ENCODE measurements at places on chromosomes 11 and 22.

GRCh38 chr11:118434553-118435289 is 1.6 kb upstream of the KMT2A start:
- peak; percentile 67 for DNase-seq

GRCh38 chr22:37566329-37566837 is 6.1 kb downstream of the CDC42EP1 start:
- peak; percentile 59 for DNase-seq

DNA sequence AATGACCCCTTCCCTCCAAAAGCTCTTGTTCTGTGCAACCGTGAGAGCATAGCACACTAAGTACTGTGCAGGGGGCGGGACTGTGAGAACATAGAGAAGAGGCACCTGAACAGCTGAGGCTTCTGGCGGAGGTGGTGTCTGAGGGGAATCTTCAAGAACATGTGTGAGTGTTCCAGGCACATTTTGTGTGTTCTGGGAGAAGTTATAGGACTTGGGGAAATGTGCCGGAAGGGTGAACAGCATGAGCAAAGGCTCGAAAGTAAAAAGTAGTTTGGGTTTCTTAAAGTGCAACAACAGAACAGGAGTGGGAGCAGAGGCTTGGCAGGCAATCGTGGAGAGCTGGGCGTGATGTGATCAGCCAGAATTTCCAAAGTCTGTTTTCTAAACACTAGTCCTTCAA is 12.4 kb upstream of the SYN3 start:
- DNase-seq: no peak

DNA sequence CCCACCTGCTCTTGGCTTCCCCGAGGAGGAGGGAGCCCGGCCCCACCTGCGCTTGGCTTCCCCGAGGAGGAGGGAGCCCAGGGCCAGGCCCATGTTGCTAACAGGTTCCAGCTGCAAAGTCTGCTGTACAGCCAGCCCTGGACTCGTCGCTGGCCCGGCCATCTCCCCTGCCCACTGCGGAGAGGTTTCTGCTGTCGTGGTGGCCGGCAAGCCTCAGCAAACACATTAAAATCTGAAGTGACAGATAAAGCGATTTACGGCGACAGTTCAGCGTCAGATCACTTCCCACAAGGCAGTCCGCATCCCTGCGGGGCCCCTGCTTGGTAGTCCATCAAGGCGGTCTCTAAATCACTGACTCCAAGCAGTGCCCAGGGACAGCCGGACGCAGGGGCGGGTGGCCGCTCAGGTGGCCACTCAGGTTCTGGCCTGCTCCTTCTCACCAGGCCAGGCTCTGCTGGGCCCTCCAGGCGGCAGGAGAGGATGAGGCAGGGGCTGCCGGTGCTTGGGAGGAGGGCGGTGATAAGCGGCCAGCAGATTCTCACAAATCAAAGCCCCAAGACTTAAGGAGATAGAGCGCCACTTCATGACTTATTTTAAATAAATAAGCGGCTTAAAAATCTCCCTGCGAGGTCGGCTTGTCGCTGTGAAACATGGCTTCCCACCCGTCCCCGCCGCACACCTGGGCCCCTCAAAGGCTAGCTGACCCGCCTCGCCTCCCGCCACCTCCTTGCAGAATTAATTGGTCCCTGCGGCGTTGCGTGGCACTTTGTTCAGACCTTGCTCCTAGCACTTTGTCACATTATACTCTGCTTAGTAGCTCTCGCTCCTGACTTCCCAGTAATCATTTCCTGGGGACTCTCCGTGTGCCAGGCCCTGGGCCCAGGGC is 21.1 kb downstream of the MACROD1 start:
- DNase-seq: no peak

GRCh38 chr22:32043391-32043790 is 330 bp downstream of the SLC5A1 start:
- no peak for DNase-seq

DNA sequence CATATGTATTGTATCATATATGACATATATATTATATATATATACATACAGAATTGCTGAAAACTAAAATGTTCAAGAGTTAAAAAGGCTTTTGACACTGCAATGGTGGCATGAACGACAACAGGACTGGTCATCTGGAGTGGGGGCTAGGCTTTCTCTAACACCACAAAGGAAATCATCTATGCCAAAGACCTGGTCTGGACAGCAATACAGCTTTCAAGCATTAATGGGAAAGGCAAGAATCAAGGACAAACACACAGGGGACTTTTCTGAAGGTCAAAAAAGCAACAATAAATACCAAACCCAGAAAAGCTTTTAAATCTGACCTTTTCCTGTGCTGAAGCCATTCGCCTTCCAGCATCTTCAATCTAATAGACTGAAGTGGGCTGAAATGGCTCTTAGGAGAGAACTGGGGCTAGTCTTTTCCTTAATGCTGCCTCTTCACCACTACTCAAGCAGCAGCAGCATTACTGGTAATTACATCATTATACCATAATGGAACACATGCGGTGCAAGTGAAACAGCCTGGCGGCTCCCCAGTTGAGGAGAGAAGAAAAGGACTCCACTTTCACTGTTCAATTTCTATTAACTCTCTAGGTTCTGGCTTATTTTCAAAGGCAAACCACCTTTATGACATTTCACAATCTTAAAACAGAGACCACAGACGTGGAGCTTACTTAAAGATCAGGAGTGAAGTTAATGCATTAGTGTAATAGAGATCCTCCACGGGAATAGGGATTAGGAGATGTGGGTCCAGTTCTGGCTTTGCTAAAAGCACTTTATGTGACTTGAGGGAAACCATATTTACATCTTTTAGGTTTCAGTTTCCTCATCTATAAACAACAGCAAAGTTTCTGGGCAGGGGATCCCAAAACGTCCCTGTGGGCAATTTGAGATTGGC is 63.0 kb downstream of the GAB2 start:
- no peak for DNase-seq

DNA sequence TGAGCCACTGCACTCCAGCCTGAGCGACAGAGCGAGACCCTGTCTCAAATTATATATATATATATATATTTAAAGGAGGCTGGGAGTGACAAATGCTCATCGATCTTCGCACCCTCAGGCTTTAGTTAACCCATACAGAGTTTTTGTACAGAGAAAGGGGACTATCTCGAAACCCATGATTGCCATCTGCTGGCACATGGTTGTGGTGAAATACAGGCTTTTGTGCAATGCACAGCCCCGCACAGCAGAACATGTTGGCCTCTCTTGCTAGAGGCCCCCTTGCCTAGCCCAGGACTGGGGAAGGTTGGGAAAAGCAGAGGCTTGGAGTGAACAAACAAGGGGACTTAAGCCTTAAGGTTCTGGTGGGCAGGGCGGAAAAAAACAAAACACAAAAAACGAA is 3.6 kb downstream of the MYBPC3 start:
- no peak for DNase-seq

- no peak for DNase-seq
Measured at GRCh38 chr11:121968638-121969037, 147.4 kb downstream of the BLID start.

DNA sequence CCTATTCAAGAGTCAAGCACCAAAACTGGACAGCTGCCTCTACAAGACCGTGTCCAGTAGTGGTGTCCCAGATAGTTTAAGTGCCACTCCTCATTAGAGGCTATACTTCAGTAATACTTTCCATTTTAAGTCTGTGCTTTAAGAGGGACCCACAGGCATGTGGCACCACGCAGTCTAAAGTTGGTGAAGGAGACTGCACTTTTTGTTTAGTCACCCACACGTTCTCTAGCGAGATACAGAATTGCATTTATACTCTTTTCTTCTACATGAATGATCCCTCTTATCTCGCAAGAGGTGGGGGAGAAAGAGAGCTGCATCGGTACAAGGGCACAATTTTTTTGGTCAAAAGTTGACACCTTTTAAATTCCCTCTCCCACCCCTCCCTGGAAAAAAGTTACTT is 41.5 kb downstream of the DDX6 start:
- DNase-seq: no peak

DNA sequence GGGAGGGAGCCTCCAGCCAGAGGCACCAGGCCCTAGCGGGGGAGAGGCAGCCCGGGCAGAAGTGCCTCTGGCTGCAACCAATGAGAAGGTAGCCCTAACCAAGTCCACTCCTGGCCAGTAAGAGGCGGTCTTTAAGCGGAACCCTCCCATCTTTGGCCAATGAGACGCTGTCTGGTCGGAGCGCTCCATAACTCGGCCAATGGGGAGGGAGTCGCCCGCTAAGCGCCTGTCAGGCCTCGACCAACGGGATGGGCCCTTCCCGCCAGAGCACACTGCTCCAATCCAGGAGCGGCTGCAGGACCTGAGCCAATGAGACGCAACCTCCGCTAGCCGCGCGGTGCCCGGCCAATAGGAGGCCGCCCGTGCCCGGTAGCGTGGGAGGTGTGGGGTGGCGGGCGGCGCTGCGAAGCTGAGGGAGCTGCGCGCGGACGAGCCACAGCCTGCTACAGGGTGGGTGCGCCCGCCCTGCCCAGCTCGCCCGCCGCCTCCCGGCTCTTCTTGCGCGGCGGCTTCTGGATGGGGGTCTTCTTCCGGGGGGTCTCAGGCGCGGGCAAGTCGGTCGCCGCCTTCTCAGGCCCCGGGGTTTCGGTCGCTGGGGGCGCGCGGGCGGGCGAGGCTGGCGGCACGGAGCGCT is 12.6 kb downstream of the SCARF2 start:
- peak; percentile 45 for DNase-seq
